ENCODE measurements at places on chromosomes 13 and 19.
A peak's percentile ranks its signal among the peaks of the same experiment; 100 is the strongest.

DNA sequence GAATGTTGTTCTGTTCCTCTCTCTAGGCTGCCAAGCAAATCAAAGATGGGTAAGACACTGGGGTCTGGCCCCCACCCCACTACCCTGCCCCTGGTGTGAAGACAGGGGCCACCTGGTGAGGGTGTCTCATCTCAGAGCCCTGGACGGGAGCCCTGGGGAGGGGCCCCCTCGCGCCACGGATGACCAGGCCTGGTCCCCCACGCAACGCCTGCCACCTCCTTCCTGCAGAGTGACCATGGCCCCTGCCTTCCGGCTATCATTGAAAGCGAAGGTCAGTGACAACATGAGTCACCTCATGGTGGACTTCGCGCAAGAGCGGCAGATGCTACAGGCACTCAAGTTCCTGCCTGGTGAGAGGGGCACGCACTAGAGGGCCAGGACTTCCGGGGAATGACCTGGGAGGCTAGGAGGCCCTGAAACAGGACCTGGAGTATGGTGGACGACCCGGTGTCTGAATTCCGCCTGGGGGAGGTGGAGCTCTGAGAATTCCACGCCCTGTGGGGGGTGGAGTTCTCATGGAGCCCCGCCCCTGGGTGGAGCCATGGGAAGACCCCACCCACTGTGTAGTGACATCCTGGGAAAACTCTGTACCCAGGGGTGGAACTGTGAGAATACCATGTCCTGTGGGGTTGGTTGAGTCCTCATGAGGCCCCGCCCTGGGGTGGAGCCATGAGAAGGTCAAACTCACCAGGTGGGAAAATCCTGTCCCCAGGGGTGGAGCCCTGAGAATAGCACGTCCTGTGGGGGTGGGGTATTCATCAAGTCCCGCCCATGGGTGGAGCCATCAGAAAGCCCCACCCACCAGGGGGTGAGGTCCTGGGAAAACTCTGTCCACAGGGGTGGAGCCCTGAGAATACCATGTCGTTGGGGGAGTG, 6.1 kb downstream of the FSD1 start:
- DNase-seq = no peak

DNA sequence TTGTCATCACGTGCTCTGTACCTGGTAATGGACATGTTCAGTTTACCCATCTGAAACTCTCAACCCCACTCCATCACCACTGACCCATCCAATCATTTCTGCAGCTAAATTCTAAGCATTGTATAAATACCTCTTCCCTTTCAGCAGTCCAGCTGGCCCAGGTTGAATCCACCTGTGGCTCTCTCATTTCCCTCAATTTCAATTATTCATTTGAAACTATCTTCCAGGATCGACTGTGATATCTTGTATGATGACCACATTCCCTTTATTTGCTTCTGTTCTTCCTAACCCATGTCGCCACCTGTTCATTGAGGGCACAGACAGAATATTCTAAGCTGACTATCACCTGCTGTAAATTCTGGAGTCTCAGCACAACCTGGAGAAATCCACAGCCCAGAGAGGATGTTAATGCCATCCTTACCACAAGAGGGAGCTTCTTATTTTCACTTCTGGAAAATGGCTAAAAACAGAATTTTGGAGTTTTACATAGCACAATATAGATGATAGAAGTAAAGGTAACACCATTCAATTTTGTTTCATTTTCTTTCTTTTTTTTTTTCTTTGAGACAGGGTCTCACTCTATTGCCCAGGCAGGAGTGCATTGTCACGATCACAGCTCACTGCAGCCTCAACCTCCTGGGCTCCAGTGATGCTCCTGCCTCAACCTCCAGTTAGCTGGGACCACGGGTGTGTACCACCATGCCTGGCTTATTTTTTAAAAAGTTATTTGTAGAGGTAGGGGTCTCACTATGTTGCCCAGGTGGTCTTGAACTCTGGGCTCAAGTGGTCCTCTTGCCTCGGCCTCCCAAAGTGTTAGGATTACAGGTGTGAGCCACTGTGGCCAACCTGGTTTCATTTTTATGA, 38.6 kb downstream of the ZNF823 start:
- DNase-seq = peak; percentile 9

GRCh38 chr19:35140207-35140961, 1.8 kb downstream of the FXYD1 start:
- no peak for DNase-seq

DNA sequence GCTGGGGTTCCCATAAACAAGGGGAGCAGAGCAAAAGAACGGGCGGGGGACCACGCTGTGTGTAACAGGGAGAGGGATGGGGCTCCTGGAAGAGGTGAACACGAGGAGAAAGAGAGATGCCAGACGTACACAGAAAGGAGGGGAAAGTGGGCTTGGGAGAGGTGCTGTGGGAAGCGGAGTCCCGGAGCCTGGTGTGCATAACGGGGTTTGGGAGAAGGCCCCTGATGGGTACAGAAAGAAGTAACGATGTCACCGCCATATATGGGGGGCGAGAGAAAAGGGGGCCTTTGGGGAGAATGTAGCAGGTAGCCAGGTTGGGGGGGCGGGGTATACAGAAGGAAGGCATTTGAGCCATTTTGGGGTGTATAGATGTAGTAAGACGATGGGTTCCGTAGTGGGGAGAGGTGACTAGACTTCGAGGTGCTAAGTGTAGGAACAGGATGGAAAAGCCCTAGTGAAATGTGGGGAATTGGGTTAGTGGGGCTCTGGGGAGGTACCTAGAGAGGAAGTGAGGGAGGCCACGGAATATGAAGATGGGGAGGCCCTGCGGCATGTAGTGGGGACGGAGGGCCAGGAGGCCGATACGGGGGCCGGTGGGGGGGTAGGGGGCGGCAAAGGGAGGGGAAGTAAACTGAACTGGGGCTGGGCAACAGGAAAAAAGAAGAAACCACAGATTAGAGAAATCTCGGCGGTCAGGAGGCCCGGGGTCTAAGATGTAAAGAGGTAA, 787 bp downstream of the ZNF580 start:
- peak; percentile 22 for DNase-seq

DNA sequence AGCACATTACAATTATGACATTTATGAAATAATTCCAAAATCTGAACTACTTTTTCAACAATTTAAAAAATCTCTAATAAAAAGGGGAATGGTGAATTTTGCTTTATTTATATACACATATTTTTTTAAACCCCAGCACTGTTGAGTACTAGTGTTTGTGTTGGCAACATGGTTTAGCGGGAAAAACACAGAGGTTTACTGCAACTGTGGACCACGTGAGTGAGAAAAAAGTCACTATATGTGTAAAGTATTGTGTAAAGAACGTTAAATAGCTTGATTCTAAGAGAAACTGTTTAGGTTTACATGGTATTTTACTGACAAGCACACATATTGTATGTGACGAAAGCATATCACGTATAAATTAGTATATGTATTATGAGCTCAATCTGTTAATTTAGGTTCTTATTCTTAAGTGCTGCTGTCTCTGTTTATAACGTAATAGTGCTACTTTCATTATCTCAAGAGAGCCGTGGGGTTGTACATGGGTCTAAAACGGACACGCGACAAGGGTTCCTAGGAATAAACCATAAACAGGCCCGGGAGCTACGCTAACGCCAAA, 617 bp downstream of the SKA3 start:
- no peak for DNase-seq

DNA sequence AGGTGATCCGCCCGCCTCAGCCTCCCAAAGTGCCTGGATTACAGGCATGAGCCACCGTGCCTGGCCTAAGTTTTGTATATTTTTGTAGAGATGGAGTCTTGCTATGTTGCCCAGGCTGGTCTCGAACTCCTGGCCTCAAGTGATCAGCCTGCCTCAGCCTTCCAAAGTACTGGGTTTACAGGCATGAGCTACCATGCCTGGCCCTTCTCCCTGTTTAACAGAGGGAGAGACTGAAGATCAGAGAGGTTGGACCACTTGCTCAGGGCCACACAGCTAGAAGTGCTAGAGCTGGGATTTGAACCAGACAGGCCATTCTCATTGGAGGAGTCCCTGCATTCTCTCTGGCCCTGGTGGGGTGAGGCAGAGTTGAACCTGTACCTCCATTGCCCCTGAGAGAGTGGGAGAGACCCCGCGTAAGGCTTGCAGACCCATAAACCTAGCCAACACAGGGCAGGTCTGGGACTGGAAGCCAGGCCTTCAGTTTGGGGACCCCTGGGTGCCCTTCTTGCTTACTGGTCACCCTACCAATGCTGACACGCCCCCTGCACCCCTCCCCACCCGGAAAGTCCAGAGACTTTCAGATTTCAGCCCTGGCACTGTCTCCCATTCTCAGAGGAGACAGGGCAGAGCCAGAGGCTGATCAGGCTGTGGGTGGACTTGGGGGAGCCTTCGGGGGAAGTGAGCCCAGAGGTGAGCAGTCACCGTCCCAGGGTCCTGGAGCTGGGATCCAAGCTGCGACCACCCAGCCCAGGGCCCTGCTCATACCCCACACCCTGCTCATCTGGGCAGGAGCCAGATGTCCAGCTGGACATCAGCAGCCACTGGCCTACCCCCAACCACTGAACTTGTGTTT, 13.3 kb downstream of the TTYH1 start:
- no peak for DNase-seq

DNA sequence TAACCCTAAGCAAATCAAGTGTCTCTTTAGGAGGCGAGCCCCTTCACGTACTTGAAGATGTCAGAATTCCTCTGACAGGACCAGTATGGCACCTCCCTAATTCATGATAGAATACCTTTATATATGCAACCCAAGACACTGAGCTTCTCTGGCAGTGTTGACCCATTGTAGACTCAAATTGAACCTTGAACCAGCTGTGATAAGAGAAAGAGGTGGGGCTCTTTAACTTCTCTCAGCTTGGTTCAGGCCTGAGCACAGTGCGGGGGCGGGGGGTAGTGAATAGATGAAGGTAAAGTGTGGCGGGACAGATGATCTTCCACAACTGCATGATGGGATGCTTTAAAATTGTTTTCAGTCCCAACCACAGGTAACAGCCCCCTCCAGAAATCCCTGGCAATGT, 12.1 kb downstream of the MBNL2 start:
- no peak for DNase-seq

DNA sequence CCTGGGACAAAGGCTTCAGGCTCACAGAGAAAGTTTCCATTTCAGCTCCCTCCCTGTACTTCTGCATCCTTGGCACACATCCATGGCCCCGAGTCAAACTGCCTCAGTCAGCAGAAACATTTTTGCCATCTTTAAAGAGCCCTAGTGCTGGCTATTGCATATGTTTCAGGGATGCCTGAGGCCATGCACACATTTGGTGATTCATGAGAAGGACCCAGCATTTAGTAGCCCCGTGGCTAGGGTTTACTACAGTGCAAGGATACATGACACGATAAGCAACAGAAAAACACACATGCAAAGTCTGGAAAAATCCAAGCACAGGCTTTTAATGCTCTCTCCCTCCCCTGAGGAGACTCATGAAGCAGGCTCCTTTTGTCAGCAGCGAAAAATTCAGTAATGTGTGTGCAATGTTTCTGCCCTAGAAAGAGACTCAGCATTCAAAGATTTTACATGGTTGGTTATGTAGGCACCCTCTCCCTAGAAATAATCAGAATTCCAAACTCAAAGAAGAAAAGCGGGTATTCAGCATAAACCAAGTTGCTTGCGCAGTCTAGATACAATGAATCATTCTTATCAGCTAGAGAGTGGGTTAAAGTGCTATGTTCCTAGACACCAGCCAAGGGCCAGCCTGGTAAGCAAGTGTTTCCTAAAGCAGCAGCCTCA, 17.6 kb downstream of the ACOD1 start:
- DNase-seq = no peak

DNA sequence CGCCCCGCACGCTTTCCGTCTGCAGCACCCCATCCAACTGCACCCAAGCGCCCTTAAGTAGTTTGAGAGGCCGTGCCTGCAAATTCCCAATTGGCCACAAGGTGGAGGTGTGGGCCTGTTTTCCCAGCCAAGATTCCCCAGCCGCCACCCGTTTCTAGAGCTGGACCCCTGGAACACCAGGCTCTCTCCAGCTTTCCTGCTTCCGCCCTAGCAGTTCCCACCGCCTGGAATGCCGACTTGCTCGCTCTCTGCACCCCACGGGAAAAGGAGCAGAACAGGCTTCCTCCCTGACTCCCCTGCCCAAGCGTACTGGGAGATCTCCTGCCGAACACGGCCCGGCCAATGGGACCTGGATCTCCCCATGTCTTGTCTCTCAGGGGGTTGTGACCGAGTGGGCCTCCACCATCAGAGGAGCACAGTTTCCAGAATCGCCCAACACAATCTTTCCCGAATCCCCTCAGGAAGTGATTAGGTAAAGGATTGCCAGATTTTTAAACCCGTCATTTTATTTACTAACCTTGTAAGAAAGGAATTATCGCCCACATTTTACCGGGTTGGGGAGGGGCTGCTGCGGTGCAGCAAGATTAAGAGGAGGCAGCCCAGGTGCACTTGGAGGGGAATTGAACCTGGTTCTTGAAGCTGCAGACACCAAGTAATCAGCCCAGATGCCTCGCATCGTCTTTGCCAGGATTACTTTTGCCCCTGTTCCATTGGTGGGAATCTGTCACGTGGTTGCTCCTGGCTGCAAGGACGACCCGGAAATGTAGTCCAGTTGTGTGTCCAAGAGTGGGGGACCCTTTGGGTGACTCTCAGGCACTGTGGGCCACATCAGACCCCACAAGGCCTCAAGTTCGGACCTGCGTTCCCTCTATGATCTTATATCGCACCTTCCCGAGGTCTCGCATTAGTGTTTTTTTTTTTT, 3.5 kb upstream of the NAPSA start:
- peak; percentile 69 for DNase-seq

DNA sequence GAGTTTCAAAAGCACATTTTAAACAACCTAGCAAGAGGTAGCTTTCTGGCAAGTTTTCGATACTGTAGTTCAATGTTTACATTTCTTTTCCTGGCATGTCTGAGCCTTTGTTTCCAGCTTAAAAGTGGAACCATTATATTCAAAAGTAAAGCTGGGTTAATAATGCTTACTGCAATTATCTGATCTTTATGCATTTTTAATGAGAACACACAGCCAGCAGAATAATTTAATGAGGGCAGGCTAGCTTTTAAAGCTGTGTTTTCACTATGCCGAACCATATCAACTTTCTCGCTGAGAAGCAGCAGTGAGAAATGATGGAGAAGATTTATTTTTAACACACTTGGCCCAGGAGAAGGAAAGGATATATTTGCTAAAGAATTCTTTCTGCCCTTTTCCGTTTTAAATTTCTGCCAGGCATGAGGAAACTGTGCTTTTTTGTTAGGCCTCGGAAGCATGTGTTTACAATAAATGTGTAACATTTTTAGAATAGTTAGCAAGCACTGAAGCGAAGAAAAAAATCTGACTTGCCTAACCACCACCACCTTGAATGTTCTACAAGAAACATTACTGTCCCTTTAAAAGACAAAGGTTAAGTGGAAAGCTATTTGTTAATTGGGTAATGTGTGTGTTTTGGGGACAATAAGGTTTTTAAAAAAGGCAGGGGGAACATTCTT, 1.0 kb downstream of the MBNL2 start:
- DNase-seq = no peak

All from central memory CD4-positive, alpha-beta T cell (primary cell).